ENCODE measurements at places on chromosomes 2 and 18. TPM values are rescaled to one million over a fixed set of nuclear protein-coding genes. Genes with fewer than 3 reads are reported as not detected.

DNA sequence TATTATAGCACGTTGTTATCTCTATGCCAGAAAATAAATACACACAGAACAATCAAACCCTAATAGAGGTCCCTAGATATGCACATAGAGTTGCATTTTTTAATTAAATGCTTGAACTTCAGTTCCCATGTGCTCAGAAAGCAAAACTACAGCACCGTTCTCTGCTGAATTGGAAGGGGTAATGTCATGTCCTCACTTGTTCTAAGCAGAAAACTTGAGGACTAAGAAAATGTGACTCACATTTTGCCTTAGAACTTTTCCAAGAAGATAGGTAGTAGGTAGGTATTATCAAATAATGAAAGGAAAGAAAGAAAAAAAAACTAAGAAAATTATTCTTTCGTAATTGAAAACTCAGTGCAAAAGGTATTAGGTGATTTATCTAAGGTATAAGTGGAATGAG is 607.3 kb downstream of the ERBB4 start:
- no peak for DNase-seq

DNA sequence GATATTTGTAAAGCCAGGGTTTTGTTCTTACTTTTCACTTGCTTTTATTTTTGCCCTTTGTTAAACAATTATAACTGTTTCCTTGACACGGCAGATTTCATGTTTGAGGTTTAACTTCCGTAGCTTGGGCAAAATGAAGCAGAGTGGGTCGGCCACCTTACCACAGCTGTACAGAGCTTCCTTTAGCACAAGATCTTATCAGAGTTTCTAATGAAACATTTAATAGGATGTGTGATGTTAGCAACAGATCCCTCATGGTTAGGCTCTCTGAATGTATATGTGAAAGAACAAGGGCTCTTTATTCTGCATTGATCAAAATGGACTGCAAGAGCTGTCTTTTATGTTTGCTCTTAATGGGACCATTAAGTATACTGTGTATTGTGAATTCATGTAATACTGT is 22.3 kb downstream of the RNF125 start:
- no peak for DNase-seq

Gene NEMP2
- polyA plus RNA-seq = 19.5 TPM

- DNase-seq = no peak
These were observed 20.8 kb downstream of the SLC38A11 start for GRCh38 chr2:164934401-164935117.

Gene CCDC195
- not detected for polyA plus RNA-seq

GRCh38 chr2:16170675-16171424 is 230.5 kb downstream of the MYCN start:
- DNase-seq = no peak

GRCh38 chr2:70938586-70938950 is 2.9 kb downstream of the ATP6V1B1 start:
- no peak for DNase-seq

Gene ERFE
- polyA plus RNA-seq = 0.77 TPM

DNA sequence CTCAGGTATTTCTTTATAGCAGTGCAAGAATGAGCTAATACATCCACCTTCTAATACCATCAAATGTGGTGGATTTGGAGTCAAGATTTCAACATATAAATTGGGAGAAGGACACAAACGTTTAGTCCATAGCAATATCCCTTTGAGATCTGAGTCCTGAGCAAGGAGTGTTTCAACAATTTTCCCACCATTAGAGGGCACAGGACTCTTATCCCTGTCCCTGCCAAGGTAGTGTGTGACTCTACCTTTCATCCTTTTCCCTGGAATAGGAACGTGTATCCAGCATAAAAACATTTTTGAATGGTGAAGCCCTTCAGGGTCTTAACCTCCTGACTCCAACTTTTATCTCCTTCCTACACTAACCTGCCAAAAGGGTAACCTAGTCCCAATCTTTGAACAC is 181.3 kb upstream of the SRD5A2 start:
- DNase-seq = no peak

DNA sequence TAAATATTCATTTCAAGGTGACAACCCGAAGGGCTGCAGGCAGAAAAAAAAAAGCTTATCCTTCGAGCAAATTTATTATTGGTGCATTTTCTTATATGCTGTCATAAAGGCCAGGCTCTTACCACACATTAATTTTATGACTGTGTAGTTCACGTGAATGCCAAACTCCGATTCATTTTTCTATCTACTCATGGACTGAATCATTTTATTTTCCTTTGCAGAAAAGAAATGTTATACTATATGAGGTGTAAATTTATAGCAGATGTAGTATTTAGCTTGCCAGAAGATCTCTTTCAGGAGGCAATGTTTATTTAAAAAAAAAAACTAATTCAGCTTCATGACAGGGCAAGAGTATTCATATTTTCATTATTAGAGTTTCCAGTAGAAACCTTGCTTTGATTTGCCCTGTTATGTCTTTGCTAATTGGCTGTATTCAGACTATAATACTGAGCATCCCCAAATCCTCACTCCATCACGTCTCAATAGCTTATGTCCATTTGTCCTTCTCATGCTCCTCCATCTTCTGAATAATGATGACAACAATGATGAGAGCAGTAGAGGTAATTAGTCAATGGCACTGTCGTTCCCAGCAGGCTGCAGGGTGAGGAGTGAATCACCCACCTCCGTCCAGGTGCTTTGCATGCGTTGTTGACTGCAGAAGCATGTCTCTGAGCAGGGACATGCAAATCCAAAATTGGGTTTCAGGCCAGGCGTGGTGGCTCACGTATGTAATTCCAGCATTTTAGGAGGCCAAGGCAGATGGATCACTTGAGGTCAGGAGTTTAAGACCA is 101.1 kb upstream of the RAB12 start:
- no peak for DNase-seq

Gene NEB
- 7.4 TPM for polyA plus RNA-seq

Gene AQP12B
- 0.14 TPM for polyA plus RNA-seq

DNA sequence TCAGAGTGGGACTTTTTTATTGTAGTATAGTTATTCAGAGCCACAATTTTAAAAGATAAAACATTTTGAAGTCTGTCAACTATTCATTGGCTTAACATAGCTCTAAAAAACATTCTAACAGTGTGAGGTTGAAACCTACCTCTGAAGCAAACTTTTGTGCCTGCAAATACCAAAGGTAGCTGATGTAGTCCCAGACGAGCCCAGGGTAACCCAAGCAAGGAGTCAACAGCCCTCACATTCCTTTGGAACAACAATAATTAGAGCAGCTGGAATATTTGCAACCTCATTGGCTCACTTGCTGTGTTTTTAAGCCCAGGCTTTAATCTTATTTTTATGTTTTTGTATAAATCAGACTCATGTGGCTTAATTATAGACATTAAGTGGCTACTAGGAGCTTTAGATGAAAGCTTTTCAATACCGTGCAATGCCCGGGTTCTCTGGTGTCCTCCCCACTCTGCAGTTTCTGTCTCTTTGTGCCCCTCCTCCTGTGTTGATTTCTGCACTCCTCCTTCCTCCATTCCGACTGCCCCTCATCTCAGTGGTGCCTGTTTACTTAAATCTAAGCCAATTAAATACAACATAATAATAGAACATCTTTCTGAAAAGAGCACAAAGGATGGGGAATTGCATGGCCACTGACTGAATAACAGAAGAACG is 157.9 kb upstream of the UNC80 start:
- DNase-seq = no peak

- DNase-seq = peak; percentile 84
These were observed 1.2 kb upstream of the EMX1 start for GRCh38 chr2:72915907-72916742.

- no peak for DNase-seq
These were observed 205.1 kb downstream of the RND3 start for GRCh38 chr2:150282357-150282756.

GRCh38 chr18:3463051-3463450 is 13.1 kb downstream of the TGIF1 start:
- DNase-seq = no peak

Gene TMEM247
- polyA plus RNA-seq = not detected

- no peak for DNase-seq
These were observed 18.3 kb downstream of the ARHGEF33 start for GRCh38 chr2:38907743-38908562.

DNA sequence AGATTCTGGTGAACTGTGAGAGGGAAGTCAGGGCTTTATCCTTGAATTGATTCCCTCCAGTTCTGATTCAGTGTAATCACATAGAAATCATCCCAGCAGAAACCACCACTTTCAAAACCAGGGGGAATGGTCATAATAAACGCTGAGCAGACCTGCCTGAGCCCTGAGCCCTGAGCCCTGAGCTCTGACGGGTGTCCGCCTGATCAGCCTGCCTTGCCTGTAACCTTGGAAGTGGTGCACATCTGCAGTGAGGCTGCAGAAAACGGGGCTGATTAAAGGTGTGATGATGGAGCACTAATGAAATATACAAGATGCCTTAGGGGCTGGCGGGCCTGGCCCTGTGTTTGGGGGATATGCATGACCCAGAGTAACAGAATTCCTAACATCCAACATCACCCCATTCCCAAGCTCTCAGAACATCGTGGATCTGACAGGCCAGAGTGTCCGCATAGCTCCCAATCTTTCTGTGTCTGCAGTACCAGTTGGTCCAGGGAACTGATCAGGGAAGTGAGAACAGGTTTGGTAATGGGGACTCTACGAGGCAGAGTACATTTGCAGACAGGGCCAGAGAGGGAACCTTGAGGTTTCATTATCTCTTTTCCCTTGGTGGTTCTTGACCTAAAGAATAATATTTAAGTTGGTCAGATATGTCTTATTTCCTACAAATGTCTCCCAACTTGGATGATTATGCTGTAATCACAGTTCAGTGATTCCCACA is 37.8 kb downstream of the KCTD18 start:
- DNase-seq = no peak

DNA sequence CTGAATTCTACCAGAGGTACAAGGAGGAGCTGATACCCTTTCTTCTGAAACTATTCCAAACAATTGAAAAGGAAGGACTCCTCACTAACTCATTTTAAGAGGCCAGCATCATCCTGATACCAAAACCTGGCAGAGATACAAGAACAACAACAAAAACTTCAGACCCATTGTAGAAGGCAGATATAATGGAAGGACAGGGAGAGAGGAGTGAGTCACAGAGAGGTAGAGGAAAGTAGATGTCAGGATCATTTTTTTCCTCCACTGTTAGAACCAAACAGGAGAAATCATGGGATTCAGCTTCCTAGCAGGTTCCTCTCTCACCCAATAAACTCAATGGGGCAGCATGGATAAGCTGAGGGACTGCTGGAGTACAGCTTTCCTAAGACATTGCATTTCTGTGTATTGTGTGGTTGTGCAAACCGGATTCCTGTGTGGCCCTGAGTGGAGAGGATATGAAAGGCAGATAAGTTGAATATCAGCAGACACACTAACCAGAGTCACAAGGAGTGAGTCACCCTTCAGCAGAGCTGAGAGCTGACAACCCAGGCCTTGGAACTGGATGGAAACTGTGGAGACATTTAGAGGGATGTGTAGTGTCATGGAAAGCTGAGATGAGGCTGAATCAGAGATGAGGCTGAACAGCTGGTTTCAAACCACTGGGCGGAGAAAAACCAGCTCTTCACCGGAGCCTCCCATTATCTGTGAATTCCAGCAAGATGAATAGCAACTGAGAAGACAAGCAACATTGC is 60.9 kb upstream of the MMADHC start:
- DNase-seq = no peak

Gene CCDC74B
- polyA plus RNA-seq = 5.0 TPM

GRCh38 chr2:118968961-118969733 is 27.2 kb downstream of the MARCO start:
- DNase-seq = no peak

Gene KCNJ13
- 5.5 TPM for polyA plus RNA-seq

- DNase-seq = no peak
These were observed 14.2 kb upstream of the SPATA3 start for GRCh38 chr2:230981704-230982103.

- no peak for DNase-seq
These were observed 127.6 kb downstream of the QPCT start for GRCh38 chr2:37471994-37472393.

DNA sequence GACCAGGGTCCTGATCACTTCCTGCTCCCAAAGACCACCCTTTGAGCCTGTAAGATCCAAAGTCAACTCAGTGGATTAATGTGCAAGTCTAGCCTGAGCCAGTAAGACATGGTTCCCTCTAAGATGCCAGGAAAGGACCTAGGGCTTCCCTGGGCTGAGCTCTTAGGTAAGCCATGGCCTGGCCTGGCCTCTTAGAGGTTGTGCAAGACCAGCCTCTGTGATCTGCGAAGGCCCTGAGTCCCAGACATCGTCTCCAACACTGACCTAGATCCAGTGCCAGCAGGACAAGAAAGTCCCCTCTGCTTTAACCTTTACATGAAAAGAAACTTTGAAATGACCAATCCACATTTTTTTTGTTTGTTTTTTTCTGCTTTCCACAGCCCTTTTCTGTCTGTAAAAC is 73.6 kb upstream of the CYP1B1 start:
- no peak for DNase-seq

DNA sequence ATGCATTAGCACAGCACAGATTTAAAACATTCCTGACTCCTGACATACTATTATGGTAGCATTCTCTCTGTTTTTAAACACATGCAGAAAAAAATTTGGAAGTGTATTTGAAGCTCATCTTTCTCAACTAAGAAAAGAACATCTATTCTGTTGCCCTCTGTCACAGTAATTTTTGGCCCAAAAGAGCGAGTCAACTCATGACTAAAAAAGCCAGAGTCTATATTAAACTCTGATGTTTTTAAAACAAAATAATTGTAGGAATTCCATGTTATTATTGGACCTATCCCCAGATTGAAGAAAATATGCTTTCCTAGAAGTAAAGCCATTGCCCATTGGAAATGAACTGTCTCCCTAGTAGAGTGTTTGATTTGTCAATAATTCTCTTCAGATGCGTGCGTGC is 96.7 kb downstream of the CRIM1 start:
- DNase-seq = no peak

DNA sequence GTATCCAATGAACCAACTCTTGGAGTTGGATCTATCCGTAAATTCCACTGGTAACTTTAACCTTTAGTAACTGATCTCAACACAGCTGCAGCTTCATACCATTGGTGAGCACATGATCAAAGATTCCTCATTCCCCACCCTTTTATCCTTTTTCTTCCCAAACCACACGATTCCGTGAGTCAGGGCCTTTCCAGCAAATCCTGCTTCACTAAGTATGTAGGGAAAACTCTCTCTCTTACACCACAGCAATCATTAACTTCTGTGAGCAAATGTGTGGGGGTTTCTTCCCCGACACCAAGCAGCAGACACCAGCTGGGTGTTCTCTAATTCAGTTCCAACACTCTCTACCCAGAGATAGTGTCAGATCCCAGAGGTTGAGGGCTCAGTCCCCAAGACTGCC is 23.5 kb downstream of the ELP2 start:
- no peak for DNase-seq

Gene TBR1
- polyA plus RNA-seq = not detected

GRCh38 chr2:173199294-173199693 is 123.6 kb downstream of the MAP3K20 start:
- DNase-seq = no peak

Gene ITM2C
- 356 TPM for polyA plus RNA-seq

Gene DSEL
- 6.3 TPM for polyA plus RNA-seq

Measured in left lung (tissue), 14 donors.